Activated CD4-positive, CD25-positive, alpha-beta regulatory T cell treated with anti-CD3 and anti-CD28 coated beads, Interleukin-2, amount 50 U/mL, for 16 hours (primary cell): ENCODE measurements at places on chromosomes 11 and 22.

- DNase-seq = no peak
These were observed 84.4 kb upstream of the SLC5A12 start for GRCh38 chr11:26806219-26806618.

DNA sequence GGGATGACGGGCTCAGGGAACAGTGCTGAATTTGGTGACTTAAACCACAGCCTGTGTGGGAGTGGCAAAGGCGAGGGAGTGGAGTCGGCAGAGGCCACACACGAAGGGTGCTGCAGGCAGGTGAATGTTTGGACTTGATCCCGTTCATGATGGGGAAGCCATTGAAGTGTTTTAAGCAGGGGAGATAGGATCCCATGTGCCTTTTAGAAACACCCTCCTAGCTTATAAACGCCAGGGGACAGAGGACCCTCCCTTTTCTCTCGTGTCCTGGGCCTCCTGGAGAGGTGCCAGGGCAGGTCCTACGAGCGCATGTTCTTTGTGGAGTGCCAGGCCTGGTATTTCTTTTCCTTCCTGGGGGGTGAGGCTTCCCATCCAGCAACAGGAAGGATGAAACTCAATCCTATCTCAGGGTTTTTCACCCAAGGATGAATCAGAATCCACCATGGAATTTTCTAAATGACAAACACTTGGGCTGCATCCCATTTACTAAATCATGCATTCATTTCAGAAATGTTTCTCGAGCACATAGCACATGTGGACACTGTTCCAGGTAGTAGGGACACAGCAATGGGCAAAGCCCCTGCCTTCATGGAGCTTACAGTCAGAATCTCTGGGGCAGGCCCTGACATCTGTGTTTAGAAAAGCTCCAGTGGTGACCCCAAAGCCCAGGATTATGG is 59.6 kb downstream of the CHRDL2 start:
- no peak for DNase-seq

GRCh38 chr22:30301995-30302809 is 12.9 kb upstream of the CASTOR1 start:
- no peak for DNase-seq

DNA sequence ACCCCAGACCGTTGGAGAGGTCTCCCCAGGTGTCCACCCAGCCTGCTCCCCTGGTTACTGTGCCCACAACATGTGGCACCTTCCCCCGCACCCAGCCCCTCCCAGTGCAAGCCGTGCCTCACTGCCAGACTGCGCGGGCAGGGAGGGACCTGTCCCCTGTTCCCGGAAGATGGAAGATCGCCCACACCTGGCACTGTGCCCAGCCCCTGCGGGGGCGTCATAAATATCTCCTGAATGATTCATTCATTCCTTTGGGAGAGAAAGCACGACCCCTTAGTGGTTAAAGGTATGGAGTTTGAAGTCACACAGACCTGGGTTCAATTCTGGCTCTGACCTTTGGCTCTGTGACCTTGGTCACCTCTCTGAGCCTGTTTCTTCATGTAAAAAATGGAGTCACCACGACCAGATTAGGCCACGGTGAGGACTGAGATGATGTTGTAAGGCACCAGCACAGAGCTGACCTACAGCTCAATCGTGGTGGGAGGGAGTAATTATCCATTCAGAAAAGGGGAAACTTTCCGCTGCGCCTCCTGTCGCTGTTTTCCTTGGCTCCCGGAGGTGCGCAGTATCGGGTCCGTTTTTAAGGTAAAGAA is 497 bp upstream of the SYT12 start:
- DNase-seq = no peak

DNA sequence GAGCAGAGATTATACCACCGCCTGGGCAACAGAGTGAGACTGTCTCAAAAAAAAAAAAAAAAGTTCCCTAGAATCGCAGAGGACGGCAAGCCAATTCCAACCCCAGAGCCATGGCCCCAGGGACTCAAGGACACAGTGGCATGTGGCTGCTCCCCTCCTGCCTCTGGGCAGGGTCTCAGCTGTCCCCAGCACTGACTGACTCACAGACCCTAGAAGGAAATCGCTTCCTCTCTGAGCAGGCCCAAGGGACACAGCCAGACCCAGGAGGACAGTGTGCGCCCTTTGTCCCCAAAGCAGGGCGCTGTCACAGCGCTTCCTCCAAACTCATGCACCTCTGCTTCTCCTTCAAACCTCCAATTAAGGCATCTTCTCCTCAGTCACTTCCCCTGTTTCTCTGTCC is 2.3 kb downstream of the PACSIN3 start:
- DNase-seq = no peak

GRCh38 chr11:75668451-75669297 is at the start of gene MAP6:
MAP6 (minus strand) TSS chr11:75669038; CDS start chr11:75668369, 669 bp downstream.
- DNase-seq = no peak

- no peak for DNase-seq
These were observed 62.7 kb downstream of the LIF start for GRCh38 chr22:30183861-30184278.

- DNase-seq = no peak
These were observed 83.0 kb downstream of the MYO7A start for GRCh38 chr11:77211040-77211451.

DNA sequence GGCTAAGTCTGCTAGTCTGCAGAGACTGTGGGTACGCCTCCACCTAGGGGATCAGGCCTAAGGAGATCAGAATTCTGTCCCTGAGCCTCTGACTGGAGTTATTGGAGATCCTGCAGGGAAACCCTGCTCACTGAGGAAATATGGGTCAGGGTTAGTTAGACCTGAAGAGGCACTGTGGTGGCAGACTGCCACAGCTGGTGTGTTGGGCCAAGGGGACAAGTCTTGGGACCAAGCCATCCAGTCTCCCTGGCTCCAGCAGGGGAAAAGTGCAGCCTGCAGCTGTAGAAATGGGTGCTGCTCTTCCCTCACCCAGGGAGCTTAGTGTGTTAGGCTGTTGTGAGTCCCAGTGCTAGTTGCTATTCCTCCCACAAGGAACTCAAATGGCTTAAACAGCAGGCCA is 334.8 kb upstream of the LARGE1 start:
- DNase-seq = no peak

GRCh38 chr11:77302752-77303151 is 1.3 kb upstream of the GDPD4 start:
- DNase-seq = no peak

GRCh38 chr11:116473206-116473769 is 299.5 kb downstream of the BUD13 start:
- DNase-seq = no peak

GRCh38 chr11:32437495-32438345 is 2.4 kb upstream of the WT1 start:
- DNase-seq = no peak

GRCh38 chr11:59676205-59676604 is 7.4 kb upstream of the PATL1 start:
- no peak for DNase-seq

DNA sequence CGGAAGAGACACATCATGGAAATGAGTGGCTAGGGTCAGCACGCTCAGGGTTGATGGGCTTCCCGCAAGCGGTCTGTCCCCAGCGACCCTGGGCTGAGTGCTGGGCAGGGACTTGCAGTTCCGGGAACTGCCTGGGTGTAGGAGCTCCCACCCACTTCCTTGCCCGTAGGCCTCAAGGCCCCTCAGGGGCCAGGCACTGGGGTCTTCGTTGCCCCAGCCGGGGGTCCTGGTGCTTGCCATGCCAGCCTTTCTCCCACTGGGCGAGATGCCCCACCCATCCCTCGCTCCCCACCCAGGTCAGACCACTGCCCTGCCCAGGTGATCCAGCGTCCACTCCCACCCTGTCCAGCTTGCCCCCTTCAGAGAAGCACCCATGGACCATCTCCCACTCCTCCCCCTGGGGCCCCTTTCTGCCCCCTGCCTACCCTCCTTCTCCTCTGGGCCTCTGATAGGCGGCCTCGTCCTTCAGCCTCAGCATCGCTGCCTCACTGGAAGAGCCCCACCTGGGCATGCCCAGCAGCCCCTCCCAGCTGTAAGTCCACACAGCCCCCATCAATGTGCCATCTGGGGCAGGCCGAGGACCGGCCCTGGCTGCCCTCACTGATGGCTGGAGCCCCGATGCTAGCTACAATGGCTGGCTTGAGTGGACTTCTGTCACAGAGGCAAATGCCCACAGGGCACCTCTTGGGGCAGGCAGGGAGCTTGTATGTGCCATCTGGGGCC is 17.8 kb upstream of the DGCR8 start:
- no peak for DNase-seq

DNA sequence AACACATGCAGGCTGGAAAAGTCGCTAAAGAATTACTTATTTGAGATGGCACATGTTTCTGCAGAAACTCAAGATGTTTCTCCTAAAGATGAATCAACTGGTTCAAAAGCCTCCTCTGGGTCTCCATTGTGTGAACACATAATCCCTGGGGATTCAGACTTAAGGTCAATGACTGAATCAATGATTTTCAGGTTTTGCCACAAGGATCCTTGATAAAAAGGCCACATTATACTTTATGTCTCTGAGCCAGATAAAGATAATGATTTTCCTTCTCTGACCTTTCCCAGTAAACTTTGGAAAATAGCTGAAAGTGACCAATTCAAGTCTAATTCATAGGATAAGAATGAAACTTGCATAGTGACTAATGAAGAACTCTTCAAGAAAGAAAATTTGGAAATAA is 2.3 kb upstream of the XKR3 start:
- DNase-seq = no peak

GRCh38 chr11:72947229-72947628 is 133.0 kb downstream of the ATG16L2 start:
- no peak for DNase-seq

DNA sequence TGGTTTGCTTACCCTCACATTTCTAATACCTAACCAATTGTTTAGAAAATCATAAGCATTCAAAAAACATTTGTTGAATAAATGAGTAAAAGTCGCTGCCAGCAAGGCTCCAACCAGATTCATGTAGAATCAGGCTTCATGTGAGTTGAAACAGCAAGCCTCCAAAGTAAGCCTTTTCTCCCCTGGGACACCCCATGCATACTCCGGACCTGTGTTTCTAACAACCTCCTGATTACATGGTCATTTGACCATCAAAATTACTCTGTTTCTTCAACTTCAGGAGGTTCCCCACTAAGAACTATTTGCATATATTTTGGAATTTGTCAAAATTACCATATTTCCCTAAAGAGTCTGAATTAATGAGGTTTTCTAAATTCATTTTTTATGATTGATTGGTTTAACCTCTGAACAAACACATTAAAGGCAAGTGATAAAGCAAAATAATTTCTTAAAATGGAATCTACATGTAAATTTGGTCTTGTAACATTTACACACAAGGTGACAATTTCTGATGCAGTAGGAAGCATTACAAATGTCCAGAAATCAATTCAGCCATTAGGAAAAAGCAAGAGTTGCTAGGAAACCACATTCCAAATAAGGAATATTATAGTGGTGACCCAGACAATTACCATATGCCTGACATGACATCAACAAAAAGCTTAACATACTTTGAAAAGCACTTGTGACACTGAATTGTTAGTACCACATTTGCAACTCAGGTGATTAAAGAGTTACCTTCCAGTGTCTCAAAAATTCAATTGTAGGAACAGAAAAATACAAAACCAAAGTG is 252.6 kb downstream of the GUCY1A2 start:
- no peak for DNase-seq

DNA sequence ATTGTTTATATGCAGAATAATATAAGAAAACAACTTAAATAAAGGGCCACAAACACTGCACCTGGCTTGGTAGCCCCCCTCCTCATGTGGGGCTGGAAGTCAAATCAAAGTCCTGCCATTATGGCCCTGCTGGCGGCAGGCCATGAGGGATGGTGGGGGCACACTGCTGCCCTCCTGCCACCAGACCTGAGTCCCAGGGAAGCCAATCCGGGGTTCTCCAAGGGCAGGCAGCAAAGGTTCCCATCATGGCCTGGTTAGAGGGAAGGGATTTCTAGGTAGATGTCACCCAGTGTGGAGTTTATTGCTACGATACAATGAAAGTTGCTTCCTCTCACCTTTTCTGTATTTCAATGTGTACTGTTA is 39.1 kb downstream of the C11orf58 start:
- DNase-seq = no peak

DNA sequence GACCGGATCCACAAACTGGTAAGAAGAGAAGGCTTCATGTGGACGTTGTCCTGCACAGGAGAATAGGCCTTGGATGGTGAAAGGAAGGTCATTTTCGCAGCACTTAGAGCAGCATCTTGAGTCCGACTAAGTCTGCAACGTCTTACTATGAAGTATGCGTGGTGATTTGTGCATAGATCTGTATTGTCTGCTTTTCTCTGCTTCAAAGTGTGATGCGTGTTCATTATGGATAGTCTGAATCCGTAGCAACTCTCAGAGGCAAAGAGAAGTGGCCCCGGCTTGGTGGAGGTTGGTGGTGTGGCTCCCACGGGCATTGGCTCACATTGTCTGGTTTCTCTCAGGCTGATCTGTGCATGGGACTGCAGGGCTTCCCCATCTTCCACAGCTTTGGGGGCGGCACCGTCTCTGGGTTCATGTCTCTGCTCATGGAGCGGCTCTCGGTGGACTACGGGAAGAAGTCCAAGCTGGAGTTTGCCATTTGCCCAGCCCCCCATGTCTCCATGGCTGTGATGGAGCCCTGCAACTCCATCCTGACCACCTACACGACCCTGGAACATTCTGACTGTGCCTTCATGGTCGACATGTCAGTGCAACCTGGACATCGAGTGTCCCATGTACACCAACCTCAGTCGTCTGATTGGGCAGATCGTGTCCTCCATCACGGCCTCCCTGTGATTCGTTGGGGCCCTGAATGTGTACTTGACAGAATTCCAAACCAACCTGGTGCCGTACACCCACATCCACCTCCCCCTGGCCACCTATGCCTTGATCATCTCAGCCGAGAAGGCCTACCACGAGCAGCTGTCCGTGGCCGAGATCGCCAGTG is 21.5 kb downstream of the LRRC74B start:
- DNase-seq = no peak

DNA sequence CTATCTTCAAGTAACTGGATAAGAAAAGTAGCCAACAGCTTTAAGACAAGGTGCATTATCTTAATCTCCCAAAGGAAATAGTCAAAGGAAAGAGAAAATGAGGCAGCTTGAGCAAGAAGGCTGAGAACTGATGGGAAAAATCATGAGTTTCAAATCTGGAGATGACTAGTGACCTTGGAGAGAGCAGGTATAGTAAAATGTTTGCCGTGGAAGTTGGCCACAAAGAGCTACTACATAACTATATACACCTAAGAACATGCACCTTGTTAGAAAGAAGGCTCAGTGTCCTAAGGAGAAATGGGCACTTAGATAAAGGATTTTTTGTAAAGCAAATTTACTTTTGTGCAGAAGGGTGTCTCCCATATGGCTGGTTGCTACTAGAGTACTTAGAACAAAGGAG is 80.8 kb upstream of the FSHB start:
- DNase-seq = no peak

GRCh38 chr11:116794851-116795250 is 3.2 kb upstream of the APOA5 start:
- no peak for DNase-seq

- DNase-seq = no peak
These were observed 127.9 kb upstream of the OPCML start for GRCh38 chr11:133660202-133660568.

DNA sequence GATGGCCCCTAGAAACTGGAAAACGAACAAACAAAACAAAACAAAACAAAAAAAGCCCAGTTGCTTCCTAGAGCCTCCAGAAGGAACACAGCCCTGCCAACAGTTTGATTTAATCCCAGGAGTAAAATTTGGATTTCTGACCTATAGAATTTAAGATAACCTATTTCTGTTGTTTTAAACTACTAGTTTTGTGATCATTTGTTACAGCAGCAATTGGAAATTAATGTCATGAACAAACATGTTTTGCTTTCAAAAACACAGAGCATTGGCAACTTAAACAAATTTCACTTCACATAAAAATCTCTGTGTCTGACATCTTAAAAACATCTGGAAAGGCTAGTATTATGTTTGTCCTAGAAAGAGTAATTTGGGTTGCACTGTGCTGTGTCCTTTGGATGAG is 437.3 kb downstream of the METTL15 start:
- DNase-seq = no peak
